ENCODE measurements at places on chromosomes 12 and 14.
A peak's percentile ranks its signal among the peaks of the same experiment; 100 is the strongest.

- DNase-seq = no peak
Measured at GRCh38 chr14:33959692-33960151, 8.8 kb upstream of the EGLN3 start.

DNA sequence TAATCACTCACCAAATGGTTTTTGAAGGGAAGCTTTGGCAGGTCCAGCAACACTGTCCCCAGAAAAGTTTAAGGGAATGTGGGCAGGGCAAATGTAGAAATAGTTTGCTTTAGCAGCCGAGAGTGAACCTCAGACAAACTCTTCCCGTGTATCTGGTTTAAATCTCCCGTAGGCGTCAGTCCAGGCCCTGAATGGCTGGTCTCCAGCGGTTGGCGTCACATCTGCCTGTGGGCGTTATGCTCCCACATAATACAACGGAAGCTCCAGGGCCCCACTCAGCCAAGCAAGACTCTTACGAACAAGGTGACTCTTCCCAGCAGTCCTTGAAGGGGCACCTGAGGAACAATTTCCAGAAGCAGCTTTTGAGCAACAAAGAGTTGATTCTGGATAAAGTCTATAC lies 942 bp downstream of the ZC2HC1C start:
- DNase-seq = no peak

DNA sequence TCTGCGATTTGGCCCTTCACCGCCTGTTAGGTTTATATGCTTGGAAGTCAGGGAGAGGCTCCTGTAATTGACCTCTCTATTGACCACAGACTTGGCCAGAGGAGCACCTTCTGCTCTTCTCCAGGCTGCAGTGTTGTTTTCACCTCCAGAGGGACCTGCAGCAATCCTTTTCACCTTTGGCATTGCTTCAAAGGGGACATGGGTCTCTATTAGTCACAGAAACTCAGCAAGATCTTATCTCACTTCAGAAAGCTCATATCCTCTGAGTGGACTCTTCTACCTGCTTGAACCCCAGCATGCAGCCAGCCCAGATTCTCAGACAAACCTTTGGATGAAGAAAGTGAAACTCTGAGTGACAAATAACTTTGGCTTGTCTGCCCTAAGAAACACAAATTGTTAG lies 339.3 kb downstream of the NRXN3 start:
- no peak for DNase-seq

GRCh38 chr12:95323212-95323611 lies 105.6 kb downstream of the VEZT start:
- no peak for DNase-seq

- no peak for DNase-seq
Measured at GRCh38 chr12:50686976-50687375, 76.9 kb upstream of the ATF1 start.

- DNase-seq = no peak
Measured at GRCh38 chr14:88695870-88696269, 96.9 kb downstream of the EML5 start.

DNA sequence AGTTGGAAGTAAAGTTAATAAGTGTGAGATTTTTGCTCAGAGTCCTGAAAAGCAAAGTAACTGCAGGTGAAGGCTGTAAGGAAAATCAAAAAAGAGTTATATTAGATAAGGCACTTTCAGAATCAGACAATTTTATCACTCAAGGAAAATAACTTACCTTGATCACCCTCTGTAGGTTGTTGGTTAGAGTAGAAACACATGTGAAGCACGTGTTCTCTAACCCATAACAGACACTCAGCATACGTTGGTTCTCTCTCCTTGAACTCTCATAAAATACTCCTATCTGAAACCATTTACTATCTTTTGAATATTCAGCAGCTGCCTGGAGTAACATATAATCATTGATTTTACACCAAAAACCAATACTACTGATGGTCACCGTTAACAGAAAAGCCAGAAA lies 335.5 kb downstream of the KCNH5 start:
- DNase-seq = no peak

DNA sequence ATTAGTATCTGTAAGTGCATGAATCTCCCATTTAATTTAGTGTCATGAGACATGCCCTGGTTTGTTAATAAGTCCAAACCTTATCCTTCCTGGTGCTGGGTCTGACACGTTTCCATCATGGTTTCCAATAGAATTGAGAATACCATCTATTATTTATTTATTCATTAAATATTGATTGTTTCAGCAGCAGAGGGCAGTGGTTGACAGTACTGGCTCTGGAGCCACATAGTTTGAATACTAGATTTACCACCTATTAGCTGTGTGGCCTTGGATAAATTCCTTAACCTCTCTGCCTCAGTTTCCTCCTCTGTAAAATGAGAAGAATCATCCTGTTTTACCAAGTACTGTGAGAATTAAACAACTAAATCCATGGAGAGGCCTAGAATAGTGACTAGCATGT lies 941 bp upstream of the STAB2 start:
- DNase-seq = no peak

- no peak for DNase-seq
Measured at GRCh38 chr12:41548926-41549325, 360.8 kb downstream of the PDZRN4 start.

DNA sequence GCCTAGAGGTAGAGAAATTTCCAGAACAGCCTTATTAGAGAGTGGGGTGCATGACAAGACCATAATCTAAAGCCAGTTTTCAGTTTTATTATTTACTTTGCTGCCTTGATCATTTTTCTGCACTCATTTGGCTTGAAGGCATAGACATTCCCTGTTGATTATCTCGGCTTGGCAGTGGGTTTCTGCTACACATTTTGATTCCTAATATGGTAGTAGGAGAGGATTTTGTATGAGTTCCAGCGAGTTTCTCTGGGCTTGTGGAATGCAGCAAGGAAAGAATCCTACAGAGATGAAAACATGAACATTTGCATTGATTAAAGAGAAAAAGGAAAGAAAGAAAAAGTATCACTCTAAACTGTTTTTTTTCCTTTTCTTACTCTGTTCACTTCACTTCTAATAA lies 281.2 kb downstream of the PAWR start:
- DNase-seq = no peak

DNA sequence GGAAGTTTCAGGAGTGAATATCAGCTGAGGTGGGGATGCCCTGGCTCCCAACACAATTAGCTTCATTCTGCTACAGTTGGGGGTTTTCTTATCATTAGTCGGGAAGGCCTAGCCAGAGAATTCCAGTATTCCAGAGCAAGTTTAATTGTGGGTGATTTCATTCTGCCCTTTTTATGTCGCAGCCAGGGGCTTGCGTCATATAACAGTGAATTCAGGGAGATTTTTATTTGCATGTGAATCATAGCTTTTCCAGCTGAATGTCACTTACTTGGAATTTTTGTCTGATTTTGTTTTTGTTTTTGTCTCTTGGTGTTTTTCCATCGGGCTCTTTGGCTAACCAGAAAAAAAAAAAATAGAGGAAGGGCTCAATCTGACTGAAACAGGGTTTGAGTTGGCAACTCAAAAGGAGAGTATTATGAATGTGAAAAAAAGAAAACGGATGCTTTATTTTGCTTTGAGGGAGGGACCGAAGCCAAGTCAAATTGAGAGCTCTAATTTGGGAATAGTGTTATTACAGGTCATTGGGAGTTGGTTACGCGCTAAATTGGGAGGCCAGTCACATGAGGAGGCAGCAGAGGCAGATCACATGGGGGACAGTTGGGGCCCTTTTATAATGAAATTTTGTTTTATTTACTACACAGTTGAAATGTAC lies 119.4 kb downstream of the SAMD4A start:
- no peak for DNase-seq

DNA sequence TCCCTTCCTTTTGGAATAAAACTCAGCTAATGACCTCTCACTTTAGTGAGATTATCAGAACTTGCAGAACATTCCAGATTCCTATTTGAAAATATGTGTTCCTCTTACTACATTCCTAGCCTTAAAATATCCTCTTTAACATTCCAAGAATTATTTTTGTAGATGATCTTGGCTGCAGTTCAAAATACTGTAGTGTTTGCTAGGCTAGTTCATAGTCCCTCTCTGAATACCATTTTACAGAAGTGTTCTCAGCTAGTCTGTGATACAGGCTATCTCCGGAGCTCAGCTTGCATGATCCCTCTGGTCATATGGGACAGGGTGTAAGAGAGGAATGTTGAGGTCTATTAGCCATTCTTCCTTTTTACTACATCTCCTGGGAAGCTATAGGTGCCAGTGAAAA lies 17.6 kb upstream of the GPR33 start:
- no peak for DNase-seq

DNA sequence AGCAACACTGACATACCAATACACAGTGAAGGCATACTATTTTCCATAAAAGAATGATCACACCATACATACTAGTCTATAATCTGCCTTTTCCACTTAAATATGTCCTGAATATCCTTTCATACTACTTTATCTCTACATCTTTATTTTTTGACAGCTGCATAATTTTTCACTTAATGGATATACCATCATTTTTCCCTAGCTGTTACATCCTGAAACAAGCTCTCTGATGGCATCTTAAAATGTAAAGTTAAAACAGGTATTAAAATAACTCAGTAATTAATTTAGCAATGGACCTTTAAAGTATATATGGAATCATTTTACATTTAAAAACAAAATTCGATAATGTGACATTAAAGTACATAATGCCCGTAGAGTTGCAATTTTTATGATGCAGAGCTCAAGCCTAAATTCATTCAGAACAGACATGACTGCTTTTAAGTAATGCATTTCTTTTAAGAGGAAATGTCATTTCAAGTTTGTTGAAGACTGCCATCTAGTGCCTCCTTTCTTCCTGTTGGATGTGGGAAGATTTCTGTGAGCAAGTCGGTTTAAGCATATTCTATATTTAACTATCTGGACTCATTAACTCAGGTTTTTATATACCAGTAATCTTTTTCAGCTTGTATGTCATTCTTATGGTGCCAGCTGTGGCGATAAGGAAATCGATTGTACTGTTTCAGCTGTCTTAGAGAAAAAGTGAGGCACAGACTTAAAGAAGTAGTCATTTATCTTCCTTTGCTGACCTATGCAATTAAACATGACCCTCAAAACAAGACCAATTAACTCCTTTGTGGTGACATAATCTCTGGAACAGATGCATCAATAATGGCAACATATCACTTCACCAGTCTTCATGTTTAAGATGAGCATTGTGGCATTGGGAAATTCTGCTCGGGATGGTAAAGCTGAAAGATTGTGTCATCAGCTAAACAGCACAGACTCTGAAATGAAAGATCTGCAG lies 20.3 kb downstream of the PRICKLE1 start:
- peak; percentile 40 for DNase-seq

DNA sequence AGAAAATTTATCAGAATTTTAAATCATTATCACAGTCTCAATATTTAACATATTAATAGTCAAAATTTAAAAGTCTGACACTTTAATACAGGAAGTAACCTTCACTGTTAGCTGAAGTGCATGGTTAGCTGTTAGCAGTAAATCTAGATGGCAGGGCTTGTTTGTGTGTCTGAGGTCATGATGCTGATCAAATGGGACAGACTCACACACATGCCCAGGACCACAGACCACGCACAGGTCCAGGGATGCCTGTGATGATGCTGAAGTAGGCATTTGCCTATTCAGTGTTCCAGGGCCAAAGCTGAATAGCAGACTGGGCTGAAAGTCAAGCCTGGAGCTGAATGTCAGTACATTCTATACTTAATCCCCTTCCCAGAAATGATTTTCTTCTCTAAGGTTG lies 20.5 kb downstream of the FNTB start:
- DNase-seq = no peak

DNA sequence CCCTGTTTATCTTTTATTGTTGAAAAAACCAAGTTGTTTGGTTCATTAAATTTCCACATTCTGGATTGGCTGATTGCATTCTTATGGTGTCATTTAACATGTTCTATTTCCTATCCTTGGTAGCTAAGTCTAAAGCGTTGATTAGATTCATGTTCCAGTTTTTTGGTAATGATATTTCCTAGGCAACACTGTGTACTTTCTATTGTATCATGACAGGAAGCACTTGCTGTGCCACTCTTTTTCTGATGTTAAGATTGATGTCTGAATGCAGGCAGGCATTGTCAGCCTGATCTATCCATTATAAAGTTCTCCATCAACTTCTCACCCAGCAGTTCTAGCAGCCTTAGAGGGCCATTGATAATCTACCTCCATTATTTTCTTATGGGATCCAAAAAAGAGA lies 91.1 kb upstream of the ARID2 start:
- DNase-seq = no peak

DNA sequence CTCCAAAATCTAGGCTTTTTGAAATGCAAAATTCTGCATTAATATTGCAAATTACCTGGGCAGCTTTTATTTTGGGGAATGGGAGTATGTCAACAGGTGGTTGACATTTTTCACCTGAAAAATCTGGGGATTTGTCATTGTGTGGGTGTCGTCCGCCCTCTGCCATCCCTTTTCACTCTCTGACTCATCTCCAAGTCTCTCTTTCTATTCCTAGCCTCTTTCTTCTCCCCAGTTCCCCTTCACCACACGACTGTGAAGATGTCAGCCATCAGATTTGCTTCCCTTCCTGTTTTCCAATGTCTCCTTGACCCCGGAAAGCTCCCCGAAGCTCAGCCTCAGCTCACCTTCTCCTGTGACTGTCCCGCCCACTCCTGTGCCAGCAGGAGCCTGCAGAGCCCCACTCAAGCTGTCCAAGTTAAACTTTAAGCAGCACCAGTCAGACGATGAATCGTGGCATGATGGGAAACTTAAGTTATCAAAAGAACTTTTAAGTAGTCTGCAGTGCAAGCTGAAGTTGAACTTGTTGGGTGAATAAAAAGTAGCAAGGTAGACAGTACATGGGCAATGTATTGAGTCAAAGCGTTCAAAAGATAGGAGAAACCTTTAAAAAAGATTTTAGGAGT lies 590.2 kb downstream of the VRK1 start:
- DNase-seq = no peak

DNA sequence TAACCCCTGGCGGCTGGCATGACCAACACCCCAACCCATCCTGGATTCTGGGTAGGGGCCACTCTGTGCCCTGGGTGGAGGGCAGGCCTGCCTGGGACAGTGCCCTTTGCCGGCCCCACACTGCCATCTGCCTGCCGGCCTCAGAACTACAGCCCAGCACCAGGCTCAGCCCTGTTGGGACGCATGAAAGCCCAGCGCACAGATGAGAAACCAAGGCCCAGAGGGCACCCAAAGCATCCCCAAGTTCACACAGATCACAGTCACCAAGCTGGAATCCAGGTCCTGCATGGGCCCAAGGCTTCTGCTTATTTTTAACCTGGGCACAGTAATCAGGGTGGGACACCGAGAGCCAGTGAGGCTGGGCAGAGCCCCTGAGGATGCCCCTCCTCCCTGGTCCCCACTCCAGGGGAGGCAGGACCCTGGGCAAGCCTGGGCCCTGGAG lies 26.2 kb downstream of the RFLNA start:
- no peak for DNase-seq

DNA sequence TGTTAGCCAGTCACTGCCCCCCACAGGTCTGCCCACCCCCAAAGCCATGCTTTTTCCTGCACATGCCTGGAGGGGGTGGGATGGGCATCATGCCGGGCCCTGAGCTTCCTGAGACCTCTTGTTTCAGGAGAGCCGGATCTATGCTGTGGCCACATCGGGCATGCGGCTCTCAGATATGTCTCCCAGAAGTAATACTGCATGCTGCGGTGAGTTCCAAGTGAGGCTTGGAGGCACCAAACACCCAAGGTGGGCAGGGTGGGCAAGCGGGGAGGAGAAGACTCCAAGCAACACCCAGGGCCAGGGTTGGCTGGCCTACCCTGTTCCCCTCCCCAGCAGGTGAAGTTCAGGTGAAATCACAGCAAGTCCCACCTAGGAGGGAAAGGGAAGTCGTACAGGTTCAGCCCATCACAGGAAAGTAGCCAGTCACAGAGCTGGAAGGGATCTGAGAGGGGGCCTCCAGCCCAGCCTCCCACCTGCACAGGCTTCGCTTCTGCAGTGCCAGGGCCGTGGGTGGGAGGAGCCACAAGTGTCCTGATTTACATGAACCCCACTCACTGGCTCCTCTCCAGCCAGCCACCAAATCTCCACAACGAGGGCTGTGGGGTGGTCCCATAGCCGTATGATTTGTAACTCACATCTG lies 30.9 kb downstream of the PIGH start:
- DNase-seq = no peak

Data from COR-L47 (cell line).